ENCODE measurements at places on chromosomes 7 and 10.

- DNase-seq: no peak
These were observed 5.6 kb upstream of the MEST start for GRCh38 chr7:130486114-130486953.

- DNase-seq: peak; percentile 66
These were observed 3.3 kb downstream of the IMMP2L start for GRCh38 chr7:111558991-111559390.

DNA sequence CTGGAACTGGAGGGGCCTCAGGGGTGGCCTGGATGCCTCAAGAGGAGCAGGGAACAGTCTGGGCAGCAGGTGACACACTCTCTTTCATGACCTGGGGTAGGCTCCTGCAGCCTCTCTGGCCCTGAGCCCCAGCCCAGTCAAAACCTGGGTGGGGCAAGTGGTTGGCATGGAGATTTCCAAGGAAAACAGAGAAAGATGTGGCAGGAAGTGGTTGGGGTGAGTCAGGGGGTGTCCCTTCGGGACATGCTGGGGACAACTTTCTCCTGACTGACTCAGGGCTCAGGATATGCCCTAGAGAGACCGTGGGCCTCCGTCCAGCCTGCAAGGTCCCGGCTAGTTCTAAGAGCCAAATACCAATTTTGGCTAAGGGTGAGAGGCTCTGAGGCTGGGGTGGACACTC lies 2.9 kb downstream of the AQP1 start:
- no peak for DNase-seq

- no peak for DNase-seq
These were observed 246.0 kb upstream of the SHH start for GRCh38 chr7:156058248-156058647.

DNA sequence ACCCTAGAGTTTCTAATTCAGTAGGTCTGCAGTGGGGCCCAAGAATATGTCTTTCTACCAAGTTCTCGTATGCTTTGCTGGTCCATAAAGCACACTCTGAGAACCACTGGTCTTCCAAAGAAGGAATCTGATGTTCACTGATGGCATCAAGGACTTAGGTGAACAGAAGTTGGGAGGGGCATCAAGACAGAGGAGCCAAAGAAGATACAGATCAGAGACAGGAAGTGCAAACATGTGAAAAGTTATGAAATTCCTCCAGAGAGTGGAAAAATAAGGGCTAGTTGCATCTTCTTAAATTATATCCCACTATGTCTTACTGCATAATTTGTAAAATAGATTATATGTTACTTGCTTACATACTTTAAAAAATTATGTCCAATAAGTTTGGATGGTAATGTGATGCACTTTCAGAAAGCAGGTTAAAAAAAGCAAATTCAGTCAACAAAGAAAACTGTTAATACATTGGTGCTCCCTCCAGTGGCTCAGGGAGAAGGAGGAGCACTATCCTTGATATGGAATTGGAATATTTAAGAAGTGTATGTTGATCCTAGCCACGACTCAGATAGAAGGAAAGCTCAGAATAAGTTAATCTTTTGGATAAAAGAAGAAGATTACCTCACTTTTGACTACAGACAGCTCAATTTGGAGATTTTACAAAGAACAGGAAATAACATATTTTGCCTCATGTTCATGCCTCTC lies 35.8 kb downstream of the CREB3L2 start:
- DNase-seq: no peak

GRCh38 chr10:43383204-43383971 lies 12.0 kb downstream of the FXYD4 start:
- no peak for DNase-seq

DNA sequence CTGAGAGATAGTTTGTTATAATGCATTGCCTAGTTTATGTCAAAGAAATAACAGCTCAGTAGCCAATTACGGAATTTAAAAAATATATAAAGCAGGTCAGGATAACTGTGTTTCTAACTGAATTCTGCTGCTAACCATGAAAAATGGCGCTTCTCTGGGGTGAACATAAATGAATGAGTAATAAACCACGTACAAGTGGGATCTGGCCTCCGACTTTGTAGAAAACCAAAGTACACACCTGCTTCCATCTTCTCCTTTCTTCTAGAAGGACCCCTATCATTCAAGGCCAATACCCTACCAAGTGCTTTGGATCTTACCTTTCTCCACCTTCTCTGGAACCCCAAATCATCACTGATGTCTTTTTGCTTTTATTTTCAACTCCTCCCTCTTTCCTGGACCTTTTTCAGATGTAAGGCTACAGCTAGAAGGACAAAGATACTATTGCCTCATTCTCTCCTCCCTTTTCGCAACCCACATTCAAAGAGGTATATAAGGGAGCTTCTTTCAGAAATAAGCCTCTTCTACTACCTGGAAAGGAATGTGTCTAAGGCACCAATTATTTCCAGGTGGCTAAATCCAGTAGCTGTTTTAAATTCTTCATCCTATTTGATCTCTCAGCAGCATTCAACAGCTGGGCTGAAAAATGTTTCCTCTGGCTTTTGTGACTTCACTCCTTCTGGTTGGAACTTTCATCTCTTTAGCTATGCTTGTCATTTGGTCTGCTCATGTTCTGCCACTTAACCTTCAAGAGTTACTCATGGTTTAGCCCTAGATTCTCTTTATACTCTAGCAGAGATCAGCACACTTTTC lies 37.7 kb downstream of the NAMPT start:
- DNase-seq: no peak

DNA sequence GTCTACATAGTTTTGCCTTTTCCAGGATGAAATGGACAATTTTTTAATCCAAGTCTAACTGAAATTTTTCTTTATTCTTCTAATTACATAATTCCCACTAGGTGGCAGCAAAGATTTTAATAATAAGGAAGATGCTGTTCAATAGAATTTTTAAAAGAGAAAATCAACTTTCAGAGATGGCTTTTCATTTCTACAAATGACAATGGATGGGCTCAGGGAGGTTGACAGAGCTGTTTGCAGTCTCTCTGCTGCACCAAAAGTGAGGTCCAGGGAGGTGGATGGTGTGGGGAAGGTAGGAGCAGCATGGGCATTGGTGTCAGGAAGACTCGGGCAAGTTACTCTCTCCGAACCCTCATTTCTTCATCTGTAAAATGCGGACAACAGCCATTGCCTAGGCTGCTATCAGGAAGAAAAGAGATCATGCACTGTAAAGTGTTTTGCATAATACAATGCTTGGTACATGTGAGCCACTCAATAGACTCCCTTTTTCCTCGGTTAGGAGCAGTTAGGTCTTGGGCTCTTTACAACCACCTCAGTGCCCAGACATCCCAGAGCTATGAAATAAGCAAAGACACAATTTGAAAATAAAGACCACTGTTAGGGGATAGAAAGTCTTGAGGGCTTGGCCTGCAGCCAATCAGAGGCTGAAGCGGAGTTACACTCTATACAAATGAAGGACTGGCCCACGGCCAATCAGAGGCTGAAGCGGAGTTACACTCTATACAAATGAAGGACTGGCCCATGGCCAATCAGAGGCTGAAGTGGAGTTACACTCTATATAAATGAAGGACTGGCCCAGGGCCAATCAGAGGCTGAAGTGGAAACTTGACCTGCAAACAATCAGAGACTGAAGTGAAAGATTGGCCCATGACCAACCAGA lies 107.1 kb downstream of the ABLIM1 start:
- DNase-seq: no peak

DNA sequence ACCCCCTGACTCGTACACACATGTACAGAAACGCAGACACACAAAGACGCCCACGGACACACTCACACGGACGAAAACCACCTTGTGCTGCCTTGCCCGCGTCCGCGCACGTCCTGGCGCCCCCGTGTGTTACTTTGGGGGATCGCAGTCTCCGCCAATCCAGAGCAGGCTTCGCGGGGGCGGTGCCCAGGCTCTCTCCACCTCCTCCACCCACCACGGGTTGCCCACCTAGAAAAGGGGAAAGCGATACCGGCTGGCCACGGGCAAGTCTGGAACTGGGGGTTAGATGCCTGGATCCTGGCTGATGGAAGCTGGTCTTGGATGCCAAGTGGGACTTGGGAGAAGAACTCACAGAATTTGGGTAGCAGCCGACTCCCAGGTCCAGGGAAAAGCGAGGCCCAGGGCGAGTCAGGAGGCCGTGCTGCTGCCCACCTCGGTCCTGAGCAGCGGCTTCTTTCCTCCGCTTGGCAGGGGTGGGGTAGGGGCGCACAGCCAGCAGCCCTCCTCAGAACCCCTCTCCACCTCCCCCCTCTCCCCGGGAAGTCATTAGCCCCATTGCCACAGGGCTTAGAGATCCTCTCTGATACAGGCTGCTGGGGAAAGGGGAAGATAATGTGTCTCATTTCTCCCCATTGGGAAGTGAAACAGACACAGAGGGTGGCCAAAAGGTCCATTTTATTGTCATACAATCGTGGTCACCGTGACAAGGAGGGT lies 4.6 kb upstream of the VGF start:
- DNase-seq: no peak

GRCh38 chr10:96840841-96841518 lies 8.9 kb downstream of the LCOR start:
- no peak for DNase-seq

DNA sequence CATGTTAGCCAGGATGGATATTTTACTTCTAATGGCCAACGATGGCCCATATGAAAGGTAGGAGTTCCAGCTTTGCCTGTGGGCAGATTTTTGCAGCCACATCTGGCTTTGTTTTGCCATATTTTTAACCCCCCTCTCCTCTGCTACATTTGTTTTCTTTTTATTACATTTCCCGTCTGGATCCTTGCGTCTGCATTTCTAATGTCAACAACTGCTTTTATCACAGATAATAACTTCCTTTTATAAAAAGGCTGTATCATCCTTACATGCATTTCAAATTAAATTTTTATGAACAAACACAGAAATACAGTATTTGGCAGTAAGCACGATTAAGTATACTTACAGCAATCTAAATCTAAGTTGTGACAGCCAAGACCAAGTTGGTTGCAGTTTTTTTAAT lies 156.0 kb downstream of the BAMBI start:
- DNase-seq: no peak

- DNase-seq: peak; percentile 96
These were observed at the start of gene PPIA for GRCh38 chr7:44796504-44797328. TSS of gene PPIA (plus strand) at chr7:44796681. CDS start at chr7:44796725, 44 bp downstream.

DNA sequence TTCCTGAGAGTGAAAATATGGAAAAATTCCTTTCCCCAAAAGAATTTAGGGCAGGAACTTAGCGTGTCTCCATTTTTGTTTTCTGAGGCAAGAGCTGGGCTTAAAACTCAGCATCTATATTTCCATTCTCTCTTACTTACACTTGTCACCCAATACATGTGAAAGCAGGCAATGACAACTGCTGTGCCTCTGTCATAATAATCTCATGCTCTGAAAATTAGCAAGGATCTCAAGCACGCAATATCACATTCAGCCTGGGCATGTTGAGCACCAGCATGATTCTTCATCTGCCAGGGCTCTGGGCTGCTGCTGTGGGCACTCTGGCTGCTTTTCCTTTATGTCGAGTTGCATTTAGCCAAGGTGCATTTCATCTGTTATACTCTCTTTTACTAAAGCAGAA lies 255.5 kb downstream of the SNX10 start:
- no peak for DNase-seq

DNA sequence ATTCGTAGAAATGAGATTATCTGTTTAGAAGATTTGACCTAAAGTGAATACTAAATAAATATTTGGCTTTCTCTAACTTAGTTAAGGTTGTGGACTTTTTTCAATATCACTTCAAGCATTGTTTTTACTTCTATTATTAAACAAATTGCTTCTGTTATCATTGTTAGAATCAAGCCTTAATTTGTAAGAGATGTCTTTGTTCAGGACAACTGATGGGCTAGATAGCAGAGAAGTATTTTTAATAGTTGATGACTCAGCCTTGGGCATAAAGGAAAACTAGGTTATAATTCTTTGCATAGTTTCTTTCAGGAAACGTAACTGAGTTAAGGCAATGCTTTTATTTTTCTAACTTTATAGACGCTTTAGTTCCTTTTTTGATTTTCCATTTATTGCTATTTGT lies 128.8 kb upstream of the SMIM30 start:
- DNase-seq: no peak

DNA sequence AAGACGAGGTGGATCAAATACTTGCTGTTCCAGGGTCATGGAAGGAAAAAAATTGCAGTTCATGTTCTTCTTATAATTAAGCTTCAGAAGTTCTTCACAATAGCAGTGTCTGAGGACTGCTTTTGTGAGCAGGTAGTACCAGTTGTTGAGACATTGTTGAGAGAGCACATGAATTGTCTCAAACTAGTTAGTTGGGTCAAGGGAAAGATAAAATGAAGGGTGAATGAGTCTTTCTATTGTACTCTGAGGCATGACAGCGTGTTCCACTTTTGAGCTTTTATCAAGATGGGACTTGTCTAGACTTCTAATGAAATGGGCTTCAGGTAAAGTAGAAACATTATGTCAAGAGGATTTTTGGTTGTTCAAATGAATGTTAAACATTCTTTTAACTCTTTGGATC lies 26.0 kb downstream of the KAT6B start:
- no peak for DNase-seq

DNA sequence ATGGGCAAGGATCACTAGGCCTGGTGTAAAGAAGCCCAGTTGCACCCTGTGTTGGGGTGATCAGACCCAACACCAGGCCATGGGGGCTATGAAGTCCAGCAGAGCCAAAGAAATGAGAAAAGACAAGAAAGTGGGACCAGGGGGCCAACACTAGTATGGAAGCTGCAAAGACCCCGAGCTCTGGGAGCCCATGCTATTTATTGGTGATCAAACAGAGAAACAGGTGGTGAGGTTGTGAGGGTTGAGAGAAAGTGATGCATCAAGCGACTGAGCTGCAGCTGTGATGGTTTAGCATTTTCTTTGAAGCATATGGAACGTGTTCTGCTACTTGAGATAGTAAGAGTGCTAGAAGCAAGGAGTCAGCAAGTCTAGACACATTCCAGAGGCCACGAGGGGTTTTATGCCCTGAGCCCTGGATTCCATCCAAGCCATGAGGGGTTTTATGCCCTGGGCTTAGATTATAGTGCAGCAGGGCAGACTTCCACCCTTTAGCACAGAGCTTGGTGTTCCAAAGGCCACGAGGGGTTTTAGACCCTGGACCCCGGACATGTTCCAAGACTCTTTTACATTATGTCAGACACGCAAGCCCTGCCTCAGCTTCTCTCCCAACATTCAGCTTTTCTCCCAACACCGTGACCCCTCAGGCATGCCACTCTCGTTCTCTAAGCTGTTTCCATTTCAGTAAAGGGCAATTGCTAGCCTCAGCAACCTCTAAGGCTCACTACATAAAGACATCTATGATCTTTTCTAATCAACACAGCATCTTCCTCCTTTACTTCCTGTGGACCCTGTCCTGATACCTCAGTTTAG lies 43.1 kb upstream of the GPAM start:
- DNase-seq: no peak

GRCh38 chr7:132333301-132333700 lies 243.0 kb downstream of the PLXNA4 start:
- DNase-seq: no peak

All from skin of body (tissue), 3 donors.